SK-N-SH (cell line): ENCODE measurements at places on chromosomes 12 and 14.

DNA sequence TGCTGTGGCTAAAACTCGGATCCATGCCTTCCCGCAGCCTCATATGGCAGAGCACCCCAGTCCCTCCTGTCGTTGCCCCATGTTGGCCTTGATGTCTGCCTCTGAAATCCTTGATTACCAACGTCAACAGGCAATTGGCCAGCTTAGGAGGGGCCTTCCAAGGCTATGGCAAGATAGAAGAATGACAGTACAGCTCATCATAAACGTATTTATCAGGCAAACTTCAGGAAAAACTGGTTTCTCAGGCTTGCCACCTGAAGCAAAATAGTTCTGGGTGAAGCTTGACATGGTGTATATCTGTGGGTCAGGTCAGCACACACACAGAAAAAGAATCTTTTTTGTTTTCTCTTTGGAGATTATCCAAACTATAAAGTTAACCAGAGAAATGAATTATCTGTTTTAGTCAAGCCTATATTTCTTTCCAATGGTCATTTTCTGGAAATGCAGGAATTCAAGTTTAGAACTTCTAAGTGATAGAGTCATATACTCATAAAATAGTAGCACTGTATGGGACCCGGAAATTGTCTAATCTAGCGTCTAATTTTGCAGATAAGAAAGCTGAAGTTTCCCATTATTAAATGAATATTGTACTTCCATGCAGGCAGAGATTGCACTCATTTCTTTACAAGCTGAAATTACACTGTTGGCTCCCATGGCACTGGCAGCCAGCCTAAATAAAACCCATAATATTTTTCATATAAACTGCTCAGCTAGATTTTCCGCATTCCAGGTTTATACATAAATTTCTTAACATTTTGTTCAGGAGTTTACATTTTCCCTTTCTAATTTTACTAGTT lies 24.4 kb upstream of the DUSP16 start:
- no peak for DNase-seq

DNA sequence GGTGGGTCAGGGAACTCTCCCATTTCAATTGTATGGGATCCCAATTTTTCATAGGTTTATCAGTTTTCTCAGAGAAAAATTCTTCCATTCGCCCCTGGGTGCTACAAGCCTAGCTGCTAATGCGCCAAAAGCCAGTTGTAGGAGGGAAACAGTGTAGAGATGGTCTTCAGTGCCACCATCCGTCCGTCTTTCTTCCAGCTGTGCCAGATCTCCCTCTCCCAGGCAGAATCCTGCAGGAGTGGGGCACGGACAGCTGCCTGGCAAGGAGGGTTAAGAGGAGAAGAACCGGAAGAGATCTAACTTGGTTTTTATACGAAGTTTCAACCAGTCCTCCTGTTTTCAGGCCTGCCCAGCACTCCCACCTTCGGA lies 38.9 kb upstream of the FUT8 start:
- no peak for DNase-seq

DNA sequence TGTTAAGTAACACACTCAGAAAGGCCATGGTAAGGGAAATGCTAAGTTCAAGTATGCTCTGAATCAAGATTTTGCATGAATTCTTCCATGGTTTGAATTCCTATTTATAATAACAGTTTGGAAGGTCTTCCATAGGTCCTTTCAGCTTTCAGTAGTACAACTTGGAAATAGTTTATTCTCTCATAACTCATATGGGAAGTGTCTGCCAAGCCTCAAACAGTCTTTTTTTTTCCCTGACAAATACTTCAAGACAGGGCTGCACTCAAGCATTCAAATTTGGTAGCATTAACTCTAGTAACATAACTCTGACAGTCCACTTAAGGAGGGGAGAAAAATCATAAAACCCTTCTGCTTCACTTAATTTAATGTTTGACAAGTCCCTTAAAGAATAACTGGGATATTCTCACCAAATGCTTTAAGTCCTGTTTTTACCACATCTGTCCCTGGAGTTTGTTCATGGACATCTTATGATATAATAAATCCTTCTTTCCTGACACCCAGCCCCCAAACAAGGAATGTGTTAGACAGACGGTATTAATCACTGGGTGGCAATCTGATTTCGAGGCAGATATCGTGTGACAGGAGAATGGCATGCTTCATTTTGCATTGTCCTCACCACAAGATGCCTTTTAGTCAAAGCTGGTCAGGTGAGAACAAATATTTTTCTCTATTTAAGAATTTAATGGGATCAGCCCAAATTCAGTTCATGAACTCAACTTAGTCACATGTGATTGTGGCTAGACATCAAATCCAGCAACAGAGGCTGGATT lies 165.7 kb downstream of the BMP4 start:
- DNase-seq: no peak

DNA sequence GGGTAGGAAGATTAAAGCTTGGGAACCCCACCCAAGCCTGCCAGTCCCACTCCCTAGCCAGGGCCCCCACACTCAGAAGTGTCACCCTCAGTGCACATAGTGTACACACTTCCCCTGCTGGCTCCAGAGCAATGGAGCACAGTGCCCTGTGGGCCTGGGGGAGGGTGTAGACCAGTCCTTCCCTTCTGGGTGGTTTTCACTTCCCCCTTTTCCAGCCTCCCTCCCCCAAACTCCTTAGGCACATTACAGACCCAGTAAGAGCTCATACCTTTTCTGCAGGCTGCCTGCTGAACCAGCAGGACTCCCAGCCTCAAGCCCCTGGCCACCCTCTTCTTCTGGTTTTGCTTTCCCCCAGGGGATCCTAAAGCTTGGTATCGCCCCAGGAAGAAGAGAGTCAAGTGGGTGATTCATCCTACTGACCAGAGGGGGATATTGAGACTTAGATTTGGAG lies at the start of gene ZNF385A:
Gene ZNF385A (minus strand): TSS at position 143 of the 451 bp plus-strand sequence. CDS start 219 bp downstream, outside the sequence.
- DNase-seq: no peak
